ENCODE measurements at places on chromosomes 11 and 22.

DNA sequence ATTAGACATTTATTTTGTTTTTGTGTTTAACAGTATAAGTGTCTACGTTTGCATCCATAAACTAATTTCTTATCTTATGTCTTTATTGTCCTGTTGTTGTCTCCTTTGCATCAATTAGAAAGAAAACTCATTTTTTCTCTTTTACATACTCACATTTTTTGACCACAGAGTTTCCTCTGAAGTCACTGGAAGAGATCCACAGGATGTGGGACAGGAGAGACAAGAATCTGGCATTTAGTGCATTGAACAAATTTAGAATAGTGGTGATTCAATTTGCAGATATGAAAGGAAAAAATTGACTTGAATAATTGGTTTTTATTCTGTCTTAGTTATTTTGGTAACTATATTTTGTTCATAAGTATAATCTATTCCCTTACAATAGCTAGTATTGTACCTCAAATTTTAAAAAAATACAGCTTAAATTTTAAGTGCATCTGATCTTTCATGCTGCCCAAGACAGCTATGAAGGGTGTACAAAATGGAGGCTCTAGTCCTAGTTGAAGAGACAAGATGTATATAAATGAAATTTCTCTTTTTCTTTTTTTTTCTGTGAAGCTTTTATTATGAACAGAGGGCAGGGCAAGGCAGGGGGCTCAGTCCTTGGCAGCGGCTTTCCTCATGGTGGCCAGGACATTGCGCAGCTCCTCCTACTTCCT lies 24.4 kb downstream of the HORMAD2 start:
- no peak for DNase-seq

- no peak for DNase-seq
Observed at GRCh38 chr11:67538306-67538705, 15.1 kb upstream of the CABP2 start.

DNA sequence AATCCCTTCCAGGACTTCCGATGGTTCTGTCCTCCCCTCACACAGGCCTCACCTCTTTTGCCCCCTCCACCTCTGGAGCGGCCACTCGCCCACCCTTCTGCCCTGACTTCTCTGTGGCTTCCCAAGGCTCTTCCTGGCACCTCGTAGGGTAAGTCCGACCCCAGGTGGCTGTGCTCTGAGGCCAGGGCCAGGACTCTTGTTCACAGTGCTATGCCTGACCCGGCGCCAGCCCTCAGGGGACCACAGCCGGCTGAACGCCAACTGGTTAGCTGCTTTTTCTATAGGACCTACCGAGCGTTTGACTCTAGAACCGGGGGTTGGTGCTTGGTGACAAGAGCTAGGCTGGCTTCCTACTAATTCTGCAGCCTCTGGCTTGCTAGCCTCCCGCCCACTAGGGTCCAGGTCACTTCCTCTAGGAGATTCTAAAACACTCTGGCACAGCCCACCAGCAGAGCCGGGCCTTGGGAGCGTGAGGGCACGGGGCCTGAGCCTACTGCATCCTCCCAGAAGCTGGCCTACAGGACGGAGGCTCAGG lies 28.4 kb upstream of the KCNQ1OT1 start:
- DNase-seq: no peak

DNA sequence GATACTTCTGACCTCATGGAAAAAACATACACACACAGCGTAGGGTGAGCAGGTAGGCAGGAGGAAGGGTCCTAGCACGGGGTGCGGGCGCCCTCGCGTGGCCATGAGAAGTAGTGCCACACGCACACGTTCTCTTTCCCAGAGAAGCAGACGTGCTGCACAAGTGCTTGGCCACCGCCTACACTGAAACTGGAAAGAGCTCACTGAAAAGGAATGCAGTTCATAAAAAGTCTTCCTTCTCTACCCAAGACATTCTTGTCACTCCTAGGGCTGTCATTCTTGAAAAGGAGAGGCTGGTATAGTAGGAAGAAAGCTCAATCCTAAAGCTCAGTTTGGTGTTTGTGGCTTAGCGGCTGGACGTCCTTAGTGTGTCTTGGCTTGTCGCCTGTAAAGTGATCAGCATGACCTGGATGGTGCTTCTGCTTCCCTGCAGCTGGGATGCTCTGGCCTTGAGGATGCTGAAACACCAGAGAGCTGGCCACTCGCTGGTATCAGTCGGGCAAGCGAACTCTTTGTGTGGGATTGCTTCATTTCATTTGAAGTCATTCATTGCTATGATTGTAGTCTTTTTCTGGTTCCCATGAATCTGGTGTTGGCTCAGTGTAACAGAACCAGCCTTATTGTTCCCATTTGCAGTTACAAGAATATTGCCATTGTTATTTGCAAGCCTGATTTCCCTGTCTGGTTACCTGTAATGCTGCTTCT lies 303.8 kb downstream of the NTM start:
- peak; percentile 61 for DNase-seq

DNA sequence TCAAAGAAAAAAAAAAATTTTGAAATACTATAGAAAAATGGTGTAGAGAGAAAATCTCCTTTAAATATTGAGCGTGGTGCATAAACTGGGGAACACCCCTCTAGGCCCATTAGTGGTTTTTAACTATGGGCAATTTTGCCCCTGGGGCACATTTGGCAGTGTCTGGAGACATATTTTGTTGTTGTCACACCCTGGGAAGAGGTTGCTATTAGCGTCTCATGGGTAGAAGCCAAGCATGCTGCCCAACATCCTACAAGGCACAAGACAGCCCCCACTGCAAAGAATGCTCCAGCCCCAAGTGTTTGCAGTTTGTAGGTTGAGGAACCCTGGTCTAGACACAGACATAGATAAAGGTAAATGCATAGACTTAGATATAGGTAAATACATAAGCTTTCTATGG lies 92.6 kb downstream of the KIAA1671 start:
- DNase-seq: no peak

- DNase-seq: no peak
Observed at GRCh38 chr22:23193882-23194281, 13.6 kb downstream of the BCR start.

GRCh38 chr11:118917481-118918127 lies 8.1 kb downstream of the BCL9L start:
- DNase-seq: peak; percentile 94

DNA sequence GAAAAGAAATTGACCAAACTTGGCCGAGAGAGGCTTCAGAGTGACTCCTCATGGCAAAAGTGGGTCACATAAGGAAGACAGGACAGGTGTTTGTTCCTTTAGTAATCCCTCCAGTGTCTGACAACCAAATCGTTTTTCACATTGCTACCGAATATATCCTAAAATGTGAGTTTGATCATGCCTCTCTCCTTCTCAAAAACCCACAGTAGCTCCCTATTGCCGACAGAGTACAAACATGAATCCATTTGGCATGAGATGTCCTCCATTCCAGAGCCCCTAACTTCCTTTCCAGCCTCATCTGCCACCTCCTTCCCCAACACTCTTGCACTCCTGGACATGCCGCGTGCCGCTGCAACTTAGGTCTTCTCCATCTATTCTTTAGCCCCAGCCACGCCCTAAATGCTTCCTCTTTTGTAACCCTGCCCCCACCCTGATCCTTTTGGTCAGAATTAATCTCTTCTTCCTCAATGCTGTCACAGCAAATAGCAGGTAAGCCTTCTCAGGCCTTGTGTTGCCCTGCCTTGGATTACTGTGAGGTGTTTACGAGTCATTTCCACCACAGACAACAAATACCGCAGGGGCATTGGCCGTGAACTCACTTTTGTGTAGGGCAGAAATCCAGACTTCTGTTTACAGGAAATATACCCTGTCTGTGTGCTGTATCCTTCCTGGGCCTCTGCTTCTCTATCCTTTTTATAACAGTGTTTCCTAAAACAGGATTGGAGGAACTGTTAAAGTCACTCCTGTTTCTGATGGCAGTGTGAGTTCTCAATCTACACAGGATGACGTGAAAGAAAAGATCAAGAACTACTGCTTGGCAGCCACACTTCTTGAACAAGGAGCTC lies 66.0 kb upstream of the FTH1 start:
- peak; percentile 52 for DNase-seq

- peak; percentile 69 for DNase-seq
Observed at GRCh38 chr22:37905534-37906363, at the start of gene MICALL1. Gene MICALL1, plus strand, starts transcription at chr22:37906297. Its CDS starts 126 bp downstream, at chr22:37906423.

- DNase-seq: peak; percentile 62
Observed at GRCh38 chr11:122656073-122656630, 630 bp downstream of the UBASH3B start.

DNA sequence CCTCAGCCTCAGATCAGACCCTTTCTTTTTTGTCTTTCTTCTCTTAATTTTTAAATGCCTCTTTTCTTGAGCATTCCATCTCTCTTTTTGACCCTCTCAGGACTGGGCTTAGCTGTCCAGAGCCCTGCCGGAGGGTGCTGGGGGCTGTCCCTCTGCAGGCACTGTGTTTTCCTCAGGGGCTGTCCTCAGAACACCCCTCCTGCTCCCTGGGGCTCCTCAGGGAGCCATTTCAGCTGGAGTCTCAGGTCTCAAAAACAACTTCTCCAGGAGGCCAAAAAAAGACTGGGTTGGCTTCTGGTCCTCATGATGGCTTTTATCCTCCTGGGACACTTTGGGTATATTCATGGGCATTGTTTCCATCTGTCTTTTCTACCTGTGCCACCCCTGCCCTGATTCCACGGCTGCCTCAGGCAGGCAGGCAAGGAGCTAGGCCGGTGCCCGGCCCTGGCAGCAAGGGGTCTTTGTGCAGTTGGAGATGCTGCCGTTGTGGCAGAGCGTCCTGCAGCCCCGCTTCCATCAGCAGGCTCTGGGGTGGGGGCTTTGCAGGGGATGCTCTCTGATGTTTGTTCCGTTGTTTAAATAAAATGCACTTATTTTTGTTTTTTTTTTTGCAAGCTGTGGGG lies 85.1 kb downstream of the CEP164 start:
- no peak for DNase-seq

DNA sequence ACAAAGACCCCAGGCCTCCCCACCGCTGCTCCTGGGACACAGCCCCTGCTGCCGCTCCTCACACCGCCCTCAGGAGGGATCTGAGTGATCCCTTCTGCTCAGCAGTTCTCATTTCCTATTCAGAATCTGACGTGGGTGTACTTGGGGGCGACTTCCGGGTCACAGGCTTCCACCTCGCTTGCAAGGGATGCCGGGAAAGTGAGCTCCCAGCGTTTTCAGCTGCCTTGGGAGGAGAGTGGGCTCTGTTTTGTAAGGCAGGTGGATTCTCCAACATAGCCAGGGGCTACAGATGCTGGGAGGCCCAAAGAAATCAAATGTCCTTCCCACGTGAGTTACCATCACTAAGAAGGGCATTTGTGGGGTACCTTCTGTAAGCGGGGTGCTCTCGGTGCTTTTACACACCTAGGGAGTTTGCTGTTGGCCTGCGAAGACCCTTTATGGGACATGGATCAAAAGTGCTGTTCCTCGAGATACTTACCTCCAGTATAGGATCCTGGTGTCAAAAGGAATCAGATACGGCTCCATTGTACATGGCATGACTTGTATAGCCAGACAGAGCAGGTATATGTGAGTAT lies 9.7 kb upstream of the LRRC10B start:
- no peak for DNase-seq

GRCh38 chr11:84316866-84317555 lies 1030.8 kb upstream of the CCDC90B start:
- DNase-seq: no peak

DNA sequence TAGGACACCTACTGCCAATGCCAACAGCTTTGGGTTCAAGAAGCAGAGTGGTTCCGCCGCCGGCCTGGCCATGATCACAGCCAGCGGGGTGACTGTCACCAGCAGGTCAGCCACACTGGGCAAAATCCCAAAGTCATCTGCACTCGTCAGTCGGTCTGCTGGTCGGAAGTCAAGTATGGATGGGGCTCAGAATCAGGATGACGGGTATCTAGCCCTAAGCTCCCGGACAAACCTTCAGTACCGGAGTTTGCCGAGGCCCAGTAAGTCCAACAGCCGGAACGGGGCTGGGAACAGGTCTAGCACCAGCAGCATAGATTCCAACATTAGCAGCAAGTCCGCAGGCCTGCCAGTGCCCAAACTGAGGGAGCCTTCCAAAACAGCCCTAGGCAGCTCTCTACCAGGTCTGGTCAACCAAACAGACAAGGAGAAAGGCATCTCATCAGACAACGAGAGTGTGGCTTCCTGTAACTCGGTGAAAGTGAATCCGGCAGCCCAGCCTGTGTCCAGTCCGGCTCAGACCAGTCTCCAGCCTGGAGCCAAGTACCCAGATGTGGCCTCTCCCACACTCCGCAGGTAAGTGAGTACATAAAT lies 115.1 kb downstream of the DBX1 start:
- DNase-seq: no peak

DNA sequence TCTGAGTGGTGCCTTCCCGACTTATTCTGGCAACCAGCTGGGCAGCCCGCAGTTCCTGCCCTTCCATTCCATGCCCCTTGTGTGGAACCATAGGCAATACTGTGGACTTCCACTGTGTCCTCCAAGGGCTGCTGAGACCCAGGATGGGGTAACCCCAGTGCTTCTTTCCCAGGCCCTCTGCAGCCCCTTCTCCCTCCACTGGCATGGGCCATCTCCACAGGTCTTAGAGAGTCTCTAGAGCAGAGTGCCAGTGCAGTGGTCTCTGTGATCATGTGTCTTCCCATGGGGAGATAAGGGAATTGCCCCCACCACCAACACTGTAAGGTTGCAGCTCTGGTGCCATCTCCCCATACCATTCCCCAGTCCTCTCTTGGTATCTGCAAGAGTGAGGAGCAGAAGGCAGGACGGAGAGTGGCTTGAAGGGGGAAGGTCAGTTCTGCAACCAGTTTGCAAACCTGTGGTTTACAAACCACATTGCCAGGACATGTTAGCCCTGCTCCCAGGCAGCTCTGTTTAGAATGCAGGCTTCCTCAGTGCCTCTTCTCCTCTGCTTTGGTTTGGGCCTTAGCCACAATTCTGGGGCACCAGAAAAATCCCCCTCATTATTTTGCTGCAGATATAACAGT lies 20.9 kb upstream of the DRD2 start:
- DNase-seq: no peak

DNA sequence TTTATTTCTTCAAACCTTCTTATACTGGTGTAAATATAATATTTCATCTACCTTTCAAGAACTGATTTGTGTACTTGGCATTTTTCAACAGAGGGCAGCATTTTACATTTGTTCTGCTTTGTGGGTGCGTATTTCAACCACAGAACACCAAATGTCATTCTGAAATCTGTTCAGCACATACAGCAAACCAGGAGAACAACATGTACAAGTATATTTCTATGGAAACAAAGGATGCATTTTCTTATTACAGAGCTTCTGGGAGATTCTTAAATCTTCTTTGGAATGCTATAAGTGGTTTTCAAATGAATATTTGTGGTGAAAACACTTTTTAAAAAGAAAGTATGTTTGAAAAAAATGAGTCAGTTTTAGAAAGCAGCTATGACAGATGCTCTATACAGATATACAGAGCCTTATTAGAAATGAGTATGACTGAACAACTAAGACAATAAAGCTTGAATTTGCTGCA lies 946.0 kb downstream of the FAM181B start:
- DNase-seq: peak; percentile 14

GRCh38 chr11:778976-779954 lies 2.0 kb upstream of the GATD1 start:
- no peak for DNase-seq

GRCh38 chr11:105315287-105315686 lies 175.7 kb upstream of the CARD18 start:
- DNase-seq: no peak

- DNase-seq: no peak
Observed at GRCh38 chr11:24885580-24886173, 388.8 kb downstream of the LUZP2 start.

GRCh38 chr11:10975287-10975721 lies 117.5 kb upstream of the ZBED5 start:
- DNase-seq: no peak

All from SW480 (cell line).